Non-pigmented ciliary epithelial cell (primary cell): ENCODE measurements at places on chromosomes 1 and 21.

DNA sequence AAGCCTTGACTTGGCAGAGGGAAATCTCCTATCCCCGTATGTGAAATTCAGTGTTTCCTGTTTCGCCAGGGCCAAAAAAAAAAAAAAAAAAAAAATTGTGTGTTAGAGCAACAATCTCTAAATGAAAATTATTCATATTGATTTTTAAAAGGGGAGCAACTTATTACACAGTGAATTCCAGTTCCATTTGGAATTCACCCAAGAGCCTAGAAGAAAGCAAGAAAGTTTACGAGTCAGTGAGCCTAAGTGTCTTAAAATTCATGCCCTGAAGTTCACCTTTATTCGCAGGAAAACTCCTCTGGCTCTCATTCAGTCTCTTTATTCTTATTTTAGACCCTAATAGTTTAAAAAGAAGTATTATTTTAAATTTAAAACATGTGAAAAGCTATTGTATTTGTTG lies 42.1 kb upstream of the HUNK start:
- no peak for DNase-seq

DNA sequence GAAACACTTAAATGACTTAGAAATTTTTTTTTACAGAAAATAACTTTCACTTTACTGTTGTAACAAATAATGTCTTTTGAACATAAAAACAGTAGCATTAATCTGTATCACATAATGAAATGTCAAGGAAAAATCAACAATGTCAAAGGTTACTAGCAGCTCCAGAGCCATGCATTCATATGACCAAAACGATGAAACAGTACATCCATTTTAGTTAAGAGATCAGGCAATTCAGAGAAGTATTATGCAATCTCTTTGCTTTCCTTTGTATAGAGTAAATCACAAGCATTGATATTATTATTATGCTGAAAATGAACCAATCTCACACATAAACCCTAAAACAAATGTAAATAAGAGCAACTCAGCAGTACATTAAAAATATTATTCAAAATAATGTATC lies 748.9 kb downstream of the PLA2G4A start:
- no peak for DNase-seq

GRCh38 chr1:44826375-44827196 lies 16.5 kb downstream of the PTCH2 start:
- no peak for DNase-seq

- DNase-seq: no peak
These were observed 44.6 kb upstream of the OLIG2 start for GRCh38 chr21:32981096-32981495.

GRCh38 chr1:172779491-172779890 lies 120.6 kb downstream of the FASLG start:
- DNase-seq: no peak

DNA sequence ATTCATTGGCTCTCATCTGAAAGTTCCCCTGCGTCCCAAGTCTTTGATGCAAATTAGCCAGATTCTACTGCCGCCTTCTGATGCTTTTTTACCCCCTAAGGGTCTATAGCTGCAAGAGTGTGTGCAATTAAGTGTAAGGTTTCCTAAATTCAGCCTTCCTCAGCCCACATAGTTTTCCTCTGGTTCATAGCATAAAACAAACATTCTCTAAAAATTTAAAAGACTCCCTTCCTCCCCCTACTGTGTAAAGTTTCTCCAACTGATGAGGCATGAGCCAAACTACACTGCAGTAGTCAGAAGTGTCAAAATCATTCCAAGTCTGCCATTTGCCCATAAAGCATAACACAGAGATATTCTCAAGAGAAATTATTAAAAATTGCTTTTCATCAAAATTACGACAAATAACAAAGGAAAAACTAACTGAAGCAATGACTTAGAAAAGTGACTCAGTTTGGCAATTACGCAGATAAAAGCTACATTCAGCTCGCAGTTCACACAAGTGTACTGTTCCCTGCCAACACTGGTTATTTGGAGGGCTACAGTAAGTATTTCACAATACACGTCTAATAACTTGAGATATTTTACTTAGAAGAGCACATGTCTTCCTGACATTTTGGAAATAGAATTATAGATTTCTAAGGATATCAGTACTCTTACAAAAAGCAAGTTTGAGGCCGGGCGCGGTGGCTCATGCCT lies 15.4 kb downstream of the KCNH1 start:
- no peak for DNase-seq

DNA sequence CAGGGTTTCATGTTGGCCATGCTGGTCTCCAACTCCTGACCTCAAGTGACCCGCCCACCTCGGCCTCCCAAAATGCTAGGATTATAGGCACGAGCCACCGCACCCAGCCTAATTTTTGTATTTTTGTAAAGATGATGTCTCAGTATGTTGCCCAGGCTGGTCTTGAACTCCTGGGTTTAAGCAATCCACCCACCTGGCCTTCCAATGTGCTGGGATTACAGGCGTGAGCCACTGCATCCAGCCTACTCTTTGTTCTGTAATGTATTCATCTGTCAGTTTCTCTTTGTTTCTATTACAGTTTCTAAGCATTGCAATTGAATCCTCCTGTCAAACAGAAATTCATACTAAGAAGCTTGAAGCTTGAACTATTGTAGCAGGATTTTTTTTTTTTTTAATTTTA lies 54.8 kb upstream of the RCC1 start:
- DNase-seq: no peak

GRCh38 chr1:172931761-172932160 lies 119.0 kb downstream of the TNFSF18 start:
- no peak for DNase-seq

- no peak for DNase-seq
These were observed 411 bp downstream of the FAM229A start for GRCh38 chr1:32361674-32362473.

- DNase-seq: no peak
These were observed 2.0 kb upstream of the RCSD1 start for GRCh38 chr1:167627865-167628641.

DNA sequence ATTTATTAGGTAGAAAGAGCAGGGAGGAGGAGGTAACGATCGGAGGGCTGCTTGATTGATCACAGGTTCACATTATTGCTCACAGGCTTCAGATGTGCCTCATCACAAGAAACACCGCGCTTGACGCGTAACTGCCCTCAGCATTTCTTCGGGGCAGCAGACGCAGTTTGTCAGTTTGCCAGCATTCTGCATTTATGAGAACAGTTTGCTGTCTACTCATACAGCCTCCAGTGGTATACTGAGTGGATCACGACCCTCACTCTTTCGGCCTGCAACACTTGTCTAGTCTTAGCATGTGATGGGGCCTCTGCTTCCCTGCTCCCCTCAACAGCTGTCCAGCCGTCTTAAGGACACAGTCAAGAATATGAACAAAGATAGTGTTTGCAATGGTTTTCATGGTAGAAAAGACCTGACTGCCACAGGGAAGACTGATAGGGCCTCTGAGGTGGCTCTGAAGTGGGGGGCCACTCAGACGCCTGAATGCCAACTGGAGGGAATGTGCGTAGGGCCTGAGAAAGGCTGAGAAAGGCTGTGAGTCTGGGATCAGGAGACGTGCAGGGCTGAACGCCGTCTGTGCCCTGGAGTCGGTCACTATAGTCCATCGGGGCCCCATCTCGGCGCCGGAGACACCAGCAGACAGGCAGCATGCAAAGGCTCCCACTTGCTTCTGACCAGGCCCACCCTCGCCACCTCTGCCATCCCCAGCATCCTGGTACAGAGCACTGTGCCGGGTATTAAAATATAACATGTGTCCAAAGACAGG lies 45.0 kb downstream of the UBE2G2 start:
- DNase-seq: no peak

GRCh38 chr1:195721210-195721971 lies 886.8 kb downstream of the KCNT2 start:
- no peak for DNase-seq

- DNase-seq: no peak
These were observed 34.8 kb upstream of the MAN1C1 start for GRCh38 chr1:25581764-25582163.

- no peak for DNase-seq
These were observed 3.5 kb downstream of the GCLM start for GRCh38 chr1:93905734-93906133.

DNA sequence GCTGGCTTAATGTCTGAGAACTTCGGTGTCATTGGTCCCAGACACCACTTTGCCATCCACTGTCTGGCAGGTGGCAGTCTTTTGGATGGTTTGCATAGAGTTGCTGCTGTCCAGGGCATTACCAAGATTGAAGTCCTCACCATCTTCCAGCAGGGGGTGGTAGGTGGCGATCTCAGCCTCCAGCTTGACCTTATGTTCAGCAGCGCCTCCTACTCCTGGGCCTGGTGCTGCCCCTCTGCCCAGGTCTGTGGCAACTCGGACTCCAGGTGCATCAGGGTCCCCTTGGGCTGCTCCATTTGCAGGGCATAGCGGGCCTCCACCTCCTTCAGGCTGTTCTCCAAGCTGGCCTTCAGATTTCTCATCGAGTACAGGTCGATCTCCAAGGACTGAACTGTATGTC lies 573.3 kb upstream of the NCAM2 start:
- no peak for DNase-seq

DNA sequence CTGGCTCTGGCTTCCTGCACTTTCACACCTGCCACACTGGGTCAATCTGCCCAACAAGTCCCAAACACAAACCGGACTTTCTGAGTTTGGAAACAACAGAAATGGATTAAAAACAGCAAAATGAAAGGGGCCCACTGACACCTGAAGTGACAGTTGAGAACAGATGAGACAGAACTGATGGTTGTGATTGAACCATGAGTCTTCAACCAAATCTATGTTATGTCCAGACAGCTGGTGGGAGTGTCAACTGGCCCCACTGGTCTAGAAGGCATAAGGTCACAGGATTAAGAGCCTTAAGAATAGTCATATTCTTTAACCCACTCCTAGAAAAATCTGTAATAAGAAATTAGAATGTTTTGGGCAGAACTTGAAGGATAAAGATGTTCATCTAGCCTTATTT lies 13.0 kb upstream of the ATP13A2 start:
- DNase-seq: no peak
